ENCODE measurements at places on chromosomes 7 and 10.
A peak's percentile ranks its signal among the peaks of the same experiment; 100 is the strongest.

GRCh38 chr10:133366130-133366478, 7.0 kb downstream of the ECHS1 start:
- no peak for DNase-seq

DNA sequence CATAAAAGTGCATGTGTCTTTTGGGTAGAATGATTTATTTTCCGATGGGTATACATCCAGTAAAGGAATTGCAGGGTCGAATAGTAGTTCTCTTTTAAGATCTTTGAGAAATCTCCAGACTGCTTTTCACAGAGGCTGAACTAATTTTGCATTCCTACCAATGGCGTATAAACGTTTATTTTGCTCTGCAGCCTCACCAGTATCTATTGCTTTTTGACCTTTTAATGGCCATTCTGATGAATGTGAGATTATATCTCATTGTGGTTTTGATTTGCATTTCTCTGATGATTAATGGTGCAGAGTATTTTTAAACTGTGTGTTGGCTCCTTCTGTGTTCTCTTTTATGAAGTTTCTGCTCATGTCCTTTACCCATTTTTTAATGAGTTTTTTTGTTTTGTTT, 1020.1 kb downstream of the NXPH1 start:
- no peak for DNase-seq

GRCh38 chr7:134420424-134421125, 38.3 kb downstream of the AKR1B1 start:
- DNase-seq: peak; percentile 45

- DNase-seq: no peak
These were observed 126.8 kb downstream of the KAT6B start for GRCh38 chr10:74953214-74953613.

GRCh38 chr7:110061387-110061786, 1029.5 kb upstream of the LRRN3 start:
- no peak for DNase-seq

DNA sequence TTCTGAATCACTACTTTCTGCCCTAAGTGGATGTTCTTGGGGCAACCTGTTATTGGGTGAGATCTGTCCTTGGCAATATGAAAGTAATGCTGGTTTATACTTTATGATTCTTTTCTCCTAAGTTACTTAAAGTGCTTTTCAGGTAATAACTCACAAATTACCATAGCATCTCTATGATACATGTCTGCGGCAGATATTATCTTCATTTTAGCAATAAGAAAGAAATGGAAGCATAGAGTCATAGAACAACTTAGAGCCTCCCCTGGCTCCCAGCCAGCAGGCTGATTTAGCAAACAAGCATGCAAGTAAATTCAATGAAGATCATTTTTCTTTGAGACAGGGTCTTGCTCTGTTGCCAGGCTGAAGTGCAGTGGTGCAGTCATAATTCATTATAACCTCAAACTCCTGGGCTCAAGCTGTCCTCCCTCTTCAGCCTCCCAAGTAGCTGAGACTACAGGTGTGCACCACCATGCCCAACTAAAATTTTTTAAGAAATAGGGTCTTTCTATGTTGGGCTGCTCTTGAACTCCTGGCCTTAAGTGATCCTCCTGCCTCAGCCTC, 38.1 kb upstream of the GRM8 start:
- no peak for DNase-seq

DNA sequence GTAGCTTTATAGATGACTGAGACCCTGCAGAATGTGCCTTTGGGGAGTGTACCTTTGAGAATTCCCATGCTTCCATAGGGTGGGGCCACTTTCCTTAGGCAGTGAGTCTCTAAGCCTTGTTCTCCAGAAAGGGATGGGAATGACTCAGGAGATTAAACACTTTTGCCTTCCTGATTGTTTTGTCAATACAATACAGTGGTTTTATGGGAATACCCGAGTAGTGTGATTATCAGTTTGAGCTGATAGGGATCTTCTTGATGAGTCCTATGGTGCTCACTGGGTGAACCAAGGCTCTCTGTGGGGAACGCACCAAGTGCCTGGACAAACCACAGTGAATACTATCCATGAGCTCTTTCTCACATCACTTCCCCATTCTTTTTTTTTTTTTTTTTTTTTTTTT, 6.3 kb downstream of the MYOF start:
- no peak for DNase-seq

- DNase-seq: no peak
These were observed 2.4 kb downstream of the SPOCK2 start for GRCh38 chr10:72085864-72086465.

DNA sequence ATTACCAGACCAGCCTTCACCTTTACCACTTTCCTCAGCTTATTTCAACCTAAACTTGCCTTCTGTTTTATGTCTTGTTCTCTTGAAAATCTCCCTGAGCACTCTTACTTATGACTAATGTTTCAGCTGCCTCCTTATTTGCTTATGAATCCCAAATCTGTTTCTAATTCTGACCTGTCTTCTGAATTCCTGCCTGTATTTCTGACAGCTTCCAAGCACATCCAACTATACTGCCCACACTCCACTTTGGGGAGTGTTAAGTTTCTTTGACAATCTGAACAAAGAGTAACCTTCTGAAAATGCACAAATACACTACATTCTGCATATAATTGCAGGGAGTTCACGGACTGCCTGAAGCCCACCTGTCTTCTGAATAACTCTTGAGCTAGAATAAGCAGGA, 48.7 kb downstream of the ARMC3 start:
- DNase-seq: no peak

DNA sequence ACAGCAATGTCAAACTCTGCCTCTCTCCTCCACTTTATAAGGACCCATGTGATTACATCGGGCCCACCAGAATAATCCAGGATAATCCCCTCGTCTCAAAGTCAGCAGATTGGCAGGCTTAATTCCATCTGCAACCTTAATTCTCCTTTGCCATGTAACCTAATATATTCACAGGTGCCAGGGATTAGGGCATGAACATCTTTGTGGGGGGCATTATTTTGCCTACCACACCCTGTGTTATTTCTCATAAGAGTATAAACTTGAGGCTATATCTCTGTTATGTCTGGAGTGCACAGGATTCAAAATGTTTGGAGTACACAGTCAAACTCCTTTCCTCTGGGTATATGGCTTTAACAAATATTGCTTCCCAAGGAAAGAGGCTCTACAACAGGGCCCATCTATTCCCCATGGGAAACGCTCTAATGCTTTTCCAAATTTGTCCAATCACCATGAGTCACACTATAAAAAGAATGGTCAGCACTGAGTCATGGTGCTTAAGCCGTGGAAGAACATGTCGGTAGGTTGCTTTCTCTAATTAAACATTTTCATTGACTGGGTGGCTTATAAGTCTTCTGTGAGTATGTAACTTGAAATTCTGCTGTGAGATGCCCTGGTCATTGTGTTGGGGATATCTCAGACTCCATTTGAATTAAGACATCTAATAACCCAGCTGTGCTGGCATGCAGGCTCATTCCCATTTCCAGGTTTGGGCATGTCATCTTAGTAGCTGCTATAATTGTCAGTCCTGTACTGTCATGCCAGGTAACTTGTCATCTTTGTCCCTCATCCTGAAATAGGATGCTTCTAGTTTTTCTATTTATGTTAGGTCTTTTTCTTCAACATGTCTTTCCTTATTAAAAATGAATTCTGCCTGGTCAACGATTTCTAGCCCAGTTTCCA, 11.5 kb upstream of the AKR1B10 start:
- no peak for DNase-seq

- no peak for DNase-seq
These were observed 93.4 kb downstream of the DOCK4 start for GRCh38 chr7:112112822-112113255.

DNA sequence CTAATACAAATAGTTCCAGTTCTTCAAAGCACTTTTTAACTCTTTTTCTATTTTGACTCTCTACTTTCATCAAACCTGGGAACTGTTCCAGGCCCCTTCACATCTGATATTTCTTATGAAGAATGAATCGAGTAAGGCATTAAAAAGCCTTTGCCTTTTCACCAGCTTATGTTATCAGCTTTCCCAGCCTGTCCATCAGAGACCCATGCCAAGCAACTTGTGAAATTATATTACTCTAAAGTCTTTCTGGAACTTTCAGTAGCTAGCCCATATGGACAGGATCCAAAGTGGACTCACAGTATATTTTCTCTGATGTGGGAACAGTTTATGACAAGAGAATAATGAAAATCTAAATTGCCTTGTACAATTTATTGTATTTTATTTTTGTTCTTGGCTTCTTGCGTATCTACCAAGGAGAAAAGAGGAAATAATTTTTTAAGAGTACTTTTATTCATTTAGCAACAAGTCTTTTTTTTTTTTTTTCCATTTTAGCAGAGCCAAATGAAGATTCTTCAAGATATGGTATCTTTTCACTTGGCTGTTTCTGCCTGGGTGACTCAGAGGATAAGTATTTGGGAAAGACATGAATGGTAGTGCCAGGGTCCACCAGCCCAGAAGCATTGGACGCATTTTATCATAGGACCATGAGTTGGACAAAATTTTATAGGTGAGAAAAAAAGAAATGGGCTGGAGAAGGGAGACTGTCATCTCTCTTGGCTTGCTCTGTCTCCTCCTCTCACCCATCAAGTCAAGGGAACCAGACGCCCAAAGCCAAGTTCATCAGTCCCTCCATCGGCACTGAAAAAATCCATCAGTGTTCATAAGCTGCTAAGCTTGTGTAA, 195.8 kb upstream of the NEBL start:
- DNase-seq: no peak

DNA sequence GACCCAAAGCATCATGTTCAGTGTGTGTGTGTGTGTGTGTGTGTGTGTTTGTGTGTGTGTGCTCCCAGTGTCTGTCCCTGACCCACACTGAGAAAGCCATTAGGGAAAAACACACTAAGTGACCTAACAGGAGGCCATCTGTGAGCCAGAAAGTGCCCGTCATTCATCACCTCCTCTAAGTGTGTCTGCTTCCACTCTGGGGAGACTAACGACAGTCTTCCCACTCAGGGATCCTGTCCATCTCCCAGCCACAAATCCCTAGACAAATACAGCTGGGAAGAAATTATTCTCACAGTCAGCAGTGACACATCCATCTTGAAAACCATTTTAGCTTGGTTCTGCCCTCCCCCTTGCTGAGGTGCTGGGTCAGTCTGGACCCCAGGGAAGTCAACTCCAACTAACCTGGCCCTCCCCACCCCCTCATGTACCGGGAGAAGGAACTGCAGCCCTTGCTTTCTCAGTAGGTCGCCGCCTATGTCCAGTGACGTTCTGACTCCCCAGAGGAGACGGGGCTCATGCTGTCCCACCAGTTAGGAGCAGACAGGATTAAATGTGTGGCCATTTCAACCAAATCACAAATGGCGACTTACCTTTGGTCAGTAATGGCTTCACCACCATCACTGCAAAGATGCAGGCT, 296.5 kb upstream of the ZNF32 start:
- DNase-seq: no peak

DNA sequence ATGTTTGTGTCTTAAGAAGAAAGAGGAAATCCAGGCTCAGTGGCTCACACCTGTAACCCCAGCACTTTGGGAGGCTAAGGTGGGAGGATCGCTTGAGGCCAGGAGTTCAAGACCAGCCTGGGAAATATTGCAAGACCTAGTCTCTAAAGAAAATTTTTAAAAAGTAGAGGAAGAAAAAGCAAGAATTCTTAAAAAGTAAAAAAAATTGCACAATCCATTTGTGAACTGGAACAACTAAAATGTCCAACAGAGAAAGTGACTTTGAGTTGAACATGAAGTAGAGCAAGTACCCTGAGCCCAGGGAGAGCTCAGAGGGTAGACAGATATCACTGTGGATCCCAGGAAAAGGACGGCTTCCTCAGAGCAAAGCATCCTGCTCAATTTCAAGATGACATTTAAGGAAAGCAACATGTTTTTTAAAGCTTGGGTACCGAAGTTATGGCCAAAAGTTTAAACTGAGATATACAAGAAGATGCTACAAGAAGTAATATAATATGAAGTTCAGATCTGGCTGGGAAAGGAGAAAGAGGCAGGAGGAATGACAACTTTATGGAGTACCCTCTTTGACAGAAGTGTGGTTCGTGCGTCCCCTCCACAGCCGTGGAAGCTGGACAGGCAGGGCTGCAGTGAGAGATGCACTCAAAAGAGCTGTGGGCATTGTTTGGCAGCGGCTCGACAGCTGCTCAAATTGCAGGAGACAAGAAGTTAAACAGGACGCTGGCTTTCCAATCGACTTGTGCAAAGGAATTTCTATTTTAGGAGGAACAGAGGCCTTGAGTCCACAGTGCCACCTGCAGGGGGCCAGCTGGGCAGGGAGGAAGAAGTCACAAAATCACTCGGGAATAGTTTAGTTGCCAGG, 201.3 kb downstream of the JCAD start:
- no peak for DNase-seq

- peak; percentile 6 for DNase-seq
These were observed 105.7 kb downstream of the RAPGEF5 start for GRCh38 chr7:22251281-22251680.

GRCh38 chr7:45089341-45089891, 647 bp upstream of the NACAD start:
- DNase-seq: peak; percentile 93

GRCh38 chr10:93225938-93226337, 152.2 kb downstream of the CYP26A1 start:
- DNase-seq: no peak

DNA sequence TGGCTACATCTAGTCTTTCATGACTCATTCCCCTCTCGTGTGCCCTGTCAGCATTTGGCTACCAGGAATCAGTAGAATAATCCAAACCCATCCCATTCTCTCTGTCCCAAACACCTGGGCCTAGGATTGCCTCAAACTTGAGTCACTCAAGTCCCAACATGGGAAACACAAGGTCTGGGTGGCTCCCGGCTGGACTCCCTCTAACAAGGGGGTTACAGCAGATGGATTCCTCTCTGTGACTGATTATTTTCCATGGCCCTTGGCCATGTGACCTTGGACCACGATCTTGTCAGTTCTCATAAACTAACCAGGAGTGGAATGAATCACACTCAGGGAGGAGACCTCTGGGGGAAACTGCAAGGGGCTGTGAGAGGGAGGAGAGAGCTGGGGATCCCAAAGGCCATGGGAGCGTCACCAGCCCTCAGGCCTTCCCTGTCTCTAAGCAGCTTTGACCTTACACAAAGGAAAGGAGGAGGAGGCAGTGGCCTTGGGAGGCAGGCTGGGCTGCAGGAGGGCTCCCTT, 533.1 kb downstream of the KCNMA1 start:
- no peak for DNase-seq

DNA sequence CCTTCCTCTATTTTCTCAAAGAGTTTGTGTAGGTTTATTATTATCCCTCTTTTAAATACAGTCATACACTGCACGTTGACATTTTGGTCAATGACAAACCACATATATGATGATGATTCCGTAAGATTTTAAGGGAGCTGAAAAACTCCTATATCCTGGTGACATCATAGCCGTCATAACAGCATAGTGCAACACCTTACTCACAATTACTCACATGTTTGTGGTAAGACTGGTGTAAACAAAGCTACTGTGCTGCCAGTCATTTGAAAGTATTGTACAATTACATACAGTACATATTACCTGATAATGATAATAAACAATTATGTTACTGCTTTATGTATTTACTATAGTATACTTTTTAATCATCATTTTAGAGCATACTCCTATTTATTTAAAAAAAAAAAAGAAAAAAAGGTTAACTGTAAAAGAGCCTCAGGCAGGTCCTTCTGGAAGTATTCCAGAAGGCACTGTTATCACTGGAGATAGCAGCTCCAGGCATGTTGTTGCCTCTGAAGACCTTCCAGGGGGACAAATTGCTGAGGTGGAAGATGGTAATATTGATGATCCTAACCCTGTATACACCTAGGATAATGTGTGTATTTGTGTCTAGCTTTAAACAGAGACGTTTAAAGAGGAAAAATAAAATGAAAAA, 123.3 kb upstream of the CDK1 start:
- DNase-seq: no peak

Data from NCI-H748 treated with DMSO at 0.1 percent for 48 hours (cell line).